ENCODE measurements at places on chromosomes 12 and 14.
A peak's percentile ranks its signal among the peaks of the same experiment; 100 is the strongest.

GRCh38 chr12:81077329-81077685 is 572 bp upstream of the ACSS3 start:
- DNase-seq: no peak

DNA sequence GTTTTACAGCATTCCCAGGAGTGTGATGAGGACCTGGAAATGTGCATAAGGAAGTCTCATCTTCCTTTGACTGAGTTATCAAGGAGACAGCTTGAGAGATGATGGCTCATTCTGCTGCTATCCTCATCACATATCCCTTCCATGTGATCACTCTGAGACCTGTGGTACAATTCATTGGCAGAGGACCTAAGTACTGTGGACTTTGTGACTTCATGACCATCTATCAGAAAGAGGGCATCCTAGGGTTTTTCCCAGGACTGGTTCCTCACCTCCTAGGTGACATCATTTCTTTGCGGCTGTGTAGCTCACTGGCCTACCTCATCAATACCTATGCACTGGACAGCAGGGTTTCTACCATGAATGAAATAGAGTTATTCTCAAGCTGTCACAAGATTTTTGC is 172.1 kb upstream of the PLEKHG7 start:
- no peak for DNase-seq

- DNase-seq: no peak
These were observed 113.3 kb downstream of the SCAF11 start for GRCh38 chr12:45877069-45877468.

- no peak for DNase-seq
These were observed 53.9 kb downstream of the ANAPC7 start for GRCh38 chr12:110349514-110350151.

DNA sequence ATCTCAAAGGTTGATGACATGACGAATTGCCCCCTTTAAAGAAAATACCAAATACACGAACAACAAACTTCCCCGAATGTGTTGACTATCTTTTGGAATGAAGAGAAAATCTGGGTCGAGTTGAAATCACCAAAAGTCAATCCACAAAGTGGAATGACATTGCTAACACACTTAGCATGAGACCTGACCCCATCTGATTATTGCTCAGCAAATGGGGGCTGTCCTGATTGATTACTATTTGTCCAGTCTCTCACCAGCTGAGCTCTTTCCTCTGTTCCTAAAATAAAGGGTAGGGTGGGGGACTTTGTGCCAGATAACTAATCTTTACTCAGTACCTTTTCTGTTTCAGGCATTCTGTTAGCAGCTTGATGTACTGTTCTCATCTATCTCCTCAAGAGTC is 223.4 kb downstream of the APAF1 start:
- DNase-seq: no peak

- no peak for DNase-seq
These were observed 280.5 kb downstream of the VRK1 start for GRCh38 chr14:97077687-97078086.

DNA sequence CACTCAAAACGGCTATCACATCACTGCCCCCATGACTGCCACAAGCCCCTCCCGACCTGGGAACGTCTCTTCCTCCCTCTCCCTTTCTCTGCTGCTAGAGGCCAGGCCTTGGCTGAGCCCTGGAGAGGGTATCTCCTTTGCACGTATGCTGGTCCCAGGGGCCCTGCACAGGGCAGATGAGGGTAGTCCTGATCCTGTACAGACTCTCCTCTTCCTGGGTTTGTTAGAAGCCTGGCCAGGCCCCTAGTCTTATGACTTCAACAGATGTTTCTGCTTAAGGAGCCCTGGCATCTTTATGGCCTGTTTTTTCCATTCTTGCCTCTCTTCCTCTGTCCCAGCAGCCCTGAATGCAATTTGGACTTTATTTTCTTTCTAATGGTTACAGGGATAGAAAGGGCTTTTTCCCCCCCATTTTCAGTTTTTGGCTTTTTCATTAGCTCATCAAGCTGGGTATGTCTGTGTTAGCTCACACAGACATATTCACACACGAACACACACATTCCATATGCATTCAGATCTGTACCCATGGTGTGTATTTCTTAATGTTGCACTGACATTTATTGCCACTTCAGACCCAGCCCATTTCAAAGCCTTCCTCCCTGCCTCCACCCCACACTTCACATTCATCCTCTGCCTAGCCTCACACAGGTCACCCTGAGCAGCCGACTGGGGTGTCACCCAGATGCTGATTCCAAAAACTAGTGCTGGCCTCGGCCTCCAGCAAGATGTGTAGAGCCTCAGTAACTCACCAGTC is 203.2 kb downstream of the ZFP36L1 start:
- no peak for DNase-seq

DNA sequence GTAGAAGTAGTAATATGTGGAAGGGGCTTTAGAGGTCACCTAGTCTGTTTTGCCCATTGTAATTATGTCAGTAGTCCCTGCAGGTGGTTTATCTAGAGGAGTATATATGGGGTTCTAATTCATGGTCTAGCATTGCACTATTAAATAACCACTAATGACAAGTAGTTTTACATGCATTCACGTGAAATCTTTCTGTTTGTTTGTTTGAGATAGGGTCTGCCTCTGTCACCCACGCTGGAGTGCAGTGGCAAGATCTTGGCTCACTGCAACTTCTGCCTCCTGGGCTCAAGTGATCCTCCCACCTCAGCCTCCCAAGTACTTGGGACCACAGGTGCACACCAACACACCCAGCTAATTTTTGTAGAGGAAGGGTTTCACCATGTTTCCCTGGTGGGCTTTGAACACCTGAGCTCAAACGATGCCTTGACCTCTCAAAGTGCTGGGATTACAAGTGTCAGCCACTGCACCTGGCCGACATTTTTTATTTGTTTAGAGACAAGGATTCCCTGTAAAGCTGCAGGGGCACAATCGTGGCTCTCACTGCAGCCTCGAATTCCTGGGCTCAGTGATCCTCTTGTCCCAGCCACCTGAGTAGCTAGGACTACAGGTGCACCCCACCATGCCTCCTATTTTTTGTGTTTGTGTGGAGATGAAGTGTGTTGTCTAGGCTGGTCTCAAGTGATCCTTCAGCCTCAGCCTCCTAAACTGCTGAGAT is 12.0 kb upstream of the PSEN1 start:
- DNase-seq: no peak

DNA sequence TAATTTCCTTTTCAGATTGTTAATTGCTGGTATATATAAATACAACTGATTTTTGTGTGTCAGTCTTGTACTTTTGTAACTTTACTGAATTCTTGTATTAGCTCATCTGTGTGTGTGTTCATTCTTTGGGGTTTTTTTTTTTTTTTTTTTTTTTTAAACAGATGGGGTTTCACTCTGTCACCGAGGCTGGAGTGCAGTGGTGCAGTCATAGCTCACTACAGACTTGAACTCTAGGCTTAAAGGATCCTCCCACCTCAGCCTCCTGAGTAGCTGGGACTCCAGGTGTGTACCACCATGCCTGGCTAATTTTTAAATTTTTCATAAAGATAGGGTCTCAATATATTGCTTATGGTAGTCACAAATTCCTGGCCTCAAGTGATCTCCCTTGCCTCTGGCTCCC is 68.0 kb downstream of the WNK1 start:
- no peak for DNase-seq

DNA sequence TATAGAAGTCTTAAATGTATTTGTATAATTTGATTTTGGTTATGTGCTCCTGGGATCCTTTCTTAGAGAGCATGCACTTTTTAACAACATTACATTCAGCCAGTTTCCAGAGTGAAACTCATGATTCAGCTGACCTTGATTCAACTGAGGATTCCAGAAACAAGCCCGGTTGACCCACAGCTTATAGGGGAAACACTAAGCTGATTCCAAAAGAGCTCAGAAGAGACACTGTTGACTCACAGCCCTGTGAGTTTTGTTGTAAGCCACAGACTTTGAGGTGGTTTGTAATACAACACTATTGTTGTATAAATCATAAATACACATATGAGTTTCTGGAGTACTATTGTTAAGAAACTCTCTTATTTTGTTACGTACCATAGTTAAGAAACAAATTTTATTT is 133.8 kb upstream of the MGAT4C start:
- no peak for DNase-seq

GRCh38 chr12:56375598-56376434 is 13.2 kb upstream of the APOF start:
- no peak for DNase-seq

GRCh38 chr14:24366721-24367513 is 1.1 kb upstream of the NFATC4 start:
- peak; percentile 98 for DNase-seq

DNA sequence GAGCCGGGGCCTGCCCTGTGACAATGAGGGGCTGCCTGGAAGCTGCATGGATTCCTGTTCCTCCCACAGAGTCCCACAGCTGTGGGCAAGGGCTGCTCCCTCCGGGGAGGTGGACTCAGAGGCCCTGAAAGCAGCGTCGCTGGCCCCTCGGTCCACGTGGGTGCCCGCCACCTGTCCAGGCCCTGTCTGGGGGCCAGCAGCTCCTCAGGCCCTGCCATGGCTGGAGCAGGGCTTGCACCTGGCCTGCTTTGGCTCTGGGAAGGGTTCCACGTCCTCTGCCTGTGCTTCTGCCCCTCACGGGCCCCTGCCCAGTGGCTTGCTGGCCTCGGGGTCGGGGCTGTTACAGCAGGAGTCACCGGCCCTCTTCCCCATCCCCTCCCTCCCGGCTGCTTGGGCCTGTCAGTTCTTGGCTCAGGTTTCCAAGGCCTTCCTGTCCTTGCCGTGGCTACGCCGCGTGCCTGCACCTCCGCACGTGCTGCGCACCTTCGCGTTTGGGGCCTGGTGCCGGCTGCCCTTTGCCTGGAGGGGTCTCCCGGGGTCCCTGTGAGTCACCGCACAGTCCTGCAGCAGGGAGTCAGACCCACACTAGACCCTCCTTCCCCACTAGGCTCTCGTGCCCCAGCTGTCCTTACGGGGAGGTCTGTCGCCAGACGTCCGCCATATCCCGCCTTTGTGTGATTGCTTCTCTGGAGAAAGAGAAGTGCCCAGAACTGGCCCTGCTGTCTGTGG is 5.8 kb downstream of the FBRSL1 start:
- DNase-seq: no peak

- no peak for DNase-seq
These were observed 731.4 kb downstream of the GALC start for GRCh38 chr14:87261621-87262020.

DNA sequence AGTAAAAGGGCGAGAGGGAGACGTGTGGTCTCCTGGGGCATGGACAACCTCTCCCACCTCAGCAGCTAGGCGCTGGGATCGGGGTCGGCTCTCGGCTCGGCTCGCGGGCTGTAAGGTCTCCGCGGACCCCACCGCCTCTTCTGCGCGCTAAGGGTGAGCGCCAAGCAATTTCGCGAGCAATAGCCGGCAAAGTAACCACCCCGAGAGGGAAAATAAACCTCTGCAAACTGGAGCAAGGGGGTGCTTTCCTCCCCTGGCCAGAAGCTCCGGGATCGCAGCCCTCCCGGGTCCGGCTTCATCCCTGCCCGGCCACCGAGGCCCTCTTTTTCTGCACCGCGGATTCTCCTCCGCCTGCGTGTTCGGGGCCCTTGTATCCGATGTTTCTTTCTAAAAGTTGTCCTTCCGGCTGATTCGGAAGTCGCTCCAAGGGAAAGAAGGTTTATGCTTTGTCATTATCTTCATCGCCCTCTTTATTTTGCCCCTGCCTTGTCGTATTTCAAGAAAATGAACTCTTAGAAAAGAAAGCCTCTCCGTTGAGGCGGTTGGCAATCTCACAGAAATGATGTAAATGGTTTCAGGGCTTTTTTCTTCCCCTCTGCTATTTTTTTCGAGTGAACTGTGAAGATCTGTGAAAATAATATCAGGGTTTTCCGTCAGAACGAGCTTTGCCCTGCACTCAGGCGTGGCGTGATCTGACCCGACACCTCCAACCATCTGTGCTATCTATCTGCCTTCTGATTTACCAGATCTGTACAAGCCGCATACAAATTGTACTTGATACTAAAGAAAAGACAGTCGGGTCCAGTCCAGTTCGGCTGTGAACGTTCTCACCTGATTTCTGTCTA is 1.7 kb upstream of the SIX6 start:
- no peak for DNase-seq

GRCh38 chr14:32087907-32088306 is 10.8 kb downstream of the ARHGAP5 start:
- no peak for DNase-seq

DNA sequence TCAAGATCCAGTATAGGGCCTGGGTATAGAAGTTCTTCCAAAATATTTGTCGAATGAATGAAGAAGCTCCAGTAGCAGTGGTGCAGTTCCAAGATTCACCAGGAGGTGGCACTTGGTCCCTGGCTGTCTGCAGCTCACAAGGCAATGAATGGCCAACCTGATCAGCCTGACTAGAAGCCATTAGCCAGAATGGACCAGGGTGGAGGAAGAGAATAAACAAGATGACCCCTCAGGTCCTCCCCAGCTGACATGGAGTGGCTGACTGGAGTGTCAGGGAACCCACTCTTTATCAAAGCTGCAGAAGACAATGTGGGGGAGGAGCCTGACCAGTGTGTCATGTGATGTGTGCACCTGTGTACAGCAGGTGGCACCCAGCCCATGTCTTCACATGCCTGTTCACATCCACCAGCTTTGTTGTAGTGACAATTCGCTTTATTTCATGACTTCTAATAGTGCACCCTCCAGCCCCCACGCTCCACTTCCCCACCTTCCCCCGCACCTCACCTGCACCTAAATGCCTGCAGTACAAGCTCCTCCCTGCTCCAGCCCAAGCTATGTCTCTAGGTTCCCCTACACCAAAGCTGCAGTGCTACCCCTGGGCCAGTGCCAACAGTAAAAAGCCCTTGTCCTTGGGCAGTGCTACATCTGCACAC is 3.0 kb downstream of the LTBP2 start:
- DNase-seq: peak; percentile 79
